ENCODE measurements at places on chromosomes 4 and X.

- DNase-seq: no peak
Measured at GRCh38 chrX:53160297-53160983, 64.6 kb downstream of the KDM5C start.

DNA sequence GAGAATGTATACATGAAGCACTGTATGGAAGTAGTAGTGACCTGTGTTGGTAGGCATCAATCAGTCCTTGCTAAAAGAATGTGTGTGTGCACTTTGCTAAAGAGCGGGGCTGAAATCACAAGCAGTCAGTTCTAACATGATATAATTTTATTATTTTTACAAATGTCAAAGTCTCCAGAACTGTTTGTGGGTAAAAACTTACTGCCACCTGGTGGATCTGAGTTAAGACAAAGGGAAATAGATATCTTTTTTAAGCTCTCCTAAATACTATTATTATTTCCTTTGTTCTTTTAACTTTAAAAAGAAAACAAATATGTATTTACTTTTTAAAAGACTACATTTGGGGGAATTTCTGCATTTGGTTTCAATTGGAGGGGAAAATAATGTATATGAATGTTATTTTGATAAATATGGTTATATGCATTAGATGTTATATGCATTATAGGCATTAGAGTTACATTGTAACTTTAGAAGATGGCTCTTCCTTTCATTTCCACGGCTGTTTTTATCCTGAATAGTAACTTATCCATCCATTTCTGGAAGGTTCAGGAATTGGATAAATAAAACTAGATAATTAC, 7.8 kb upstream of the CLOCK start:
- DNase-seq: no peak

DNA sequence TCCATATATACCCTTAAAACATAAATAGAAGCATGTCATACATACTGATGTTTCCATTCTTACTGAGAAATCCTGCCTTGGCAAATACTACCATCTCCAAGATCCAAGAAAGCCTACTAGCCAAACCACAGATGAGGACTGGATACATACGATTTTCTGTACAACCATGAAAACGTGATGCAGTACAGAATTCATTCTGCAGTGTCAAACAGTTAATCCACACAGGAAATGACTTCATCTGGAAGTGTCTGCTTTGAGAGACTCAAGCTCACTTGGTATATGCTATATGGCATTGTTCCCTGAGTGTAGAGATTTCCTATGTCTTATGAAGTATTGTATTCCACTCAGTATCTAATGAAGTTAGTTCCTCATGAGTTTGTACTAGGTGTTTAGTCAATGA, 94.3 kb downstream of the CT47B1 start:
- DNase-seq: no peak

- DNase-seq: no peak
Measured at GRCh38 chr4:1582227-1582626, 101.9 kb downstream of the FAM53A start.

DNA sequence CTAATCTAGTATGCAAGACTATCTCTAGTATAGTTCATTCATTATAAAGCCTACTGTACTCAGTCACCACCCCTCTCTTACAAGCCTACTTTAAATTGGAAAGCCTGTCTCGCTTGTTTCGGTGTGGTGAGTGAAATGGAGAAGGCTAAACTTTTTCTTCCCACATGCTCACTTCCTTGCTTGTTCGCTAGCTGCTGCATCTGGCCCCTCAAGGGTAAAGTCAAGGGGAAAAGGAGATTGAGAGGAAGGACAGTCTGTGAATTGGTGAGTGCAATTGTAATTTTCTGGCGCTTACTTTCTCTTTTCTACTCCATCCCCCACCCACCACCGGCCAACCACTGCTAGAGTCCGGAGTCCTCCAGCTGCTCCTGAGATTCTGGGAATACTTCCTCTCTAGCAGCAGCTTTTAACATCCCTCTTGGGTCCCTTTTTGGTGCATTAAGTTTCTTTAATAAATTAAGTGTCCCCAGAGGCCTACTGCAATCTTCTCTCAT, 12.1 kb upstream of the ARAP2 start:
- DNase-seq: no peak

GRCh38 chrX:26409636-26410035, 193.7 kb downstream of the MAGEB5 start:
- no peak for DNase-seq

DNA sequence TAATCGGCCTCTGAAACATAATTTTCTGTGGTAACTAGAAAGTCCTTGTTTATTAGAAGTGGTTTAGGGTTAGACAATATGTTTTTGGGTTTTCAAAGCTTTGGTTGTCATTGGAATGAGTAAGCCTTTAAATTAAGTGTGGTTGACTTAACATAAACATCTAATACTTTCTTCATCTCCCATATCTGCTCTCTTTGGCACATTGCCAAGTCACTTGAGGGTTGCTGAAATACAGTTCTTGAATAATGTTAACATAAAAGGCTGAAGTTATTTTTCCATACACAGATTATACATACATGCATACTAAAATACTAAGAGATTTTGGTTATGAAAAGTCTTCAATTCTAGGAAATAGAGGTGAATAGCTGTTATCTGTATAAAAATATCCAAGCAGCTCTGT, 241.7 kb upstream of the BMP3 start:
- DNase-seq: no peak

DNA sequence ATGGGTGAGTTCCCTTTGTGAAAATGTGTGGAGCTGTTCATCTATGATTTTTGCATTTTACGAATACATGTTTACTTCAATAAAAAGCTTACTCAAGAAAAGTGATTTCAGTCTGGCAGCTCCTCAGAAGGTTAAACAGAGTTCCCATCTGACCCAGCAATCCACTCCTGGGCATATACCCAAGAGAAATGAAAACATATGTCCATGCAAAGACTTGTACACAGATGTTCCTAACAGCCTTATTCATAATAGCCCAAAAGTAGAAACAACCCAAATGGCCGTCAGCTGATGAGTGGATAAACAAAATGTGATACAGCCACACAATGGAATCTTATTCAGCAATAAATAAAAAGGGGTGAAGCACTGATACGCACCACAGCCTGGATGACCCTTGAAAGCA, 20.8 kb downstream of the CLCN4 start:
- no peak for DNase-seq

GRCh38 chr4:55763996-55764395, 55.6 kb upstream of the EXOC1L start:
- no peak for DNase-seq

DNA sequence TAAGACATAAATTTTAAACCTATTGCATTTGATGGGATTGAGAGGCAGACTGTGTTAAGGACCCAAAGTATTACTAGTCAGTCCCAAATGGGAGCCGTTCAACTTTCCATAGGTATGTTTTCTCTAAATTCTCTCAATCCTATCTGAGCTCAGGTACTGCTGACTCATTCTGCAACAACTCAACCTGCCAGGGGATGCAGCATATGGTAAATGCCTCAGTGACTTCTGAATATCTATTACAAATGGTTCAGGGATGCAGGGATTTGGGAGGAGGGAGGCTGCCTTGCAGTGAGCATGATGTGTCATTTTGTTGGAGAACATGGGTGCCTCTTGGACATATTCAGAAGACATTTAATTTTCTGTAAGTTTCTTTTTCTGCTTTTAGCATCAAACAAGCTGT, 97.3 kb downstream of the HDAC8 start:
- DNase-seq: no peak

DNA sequence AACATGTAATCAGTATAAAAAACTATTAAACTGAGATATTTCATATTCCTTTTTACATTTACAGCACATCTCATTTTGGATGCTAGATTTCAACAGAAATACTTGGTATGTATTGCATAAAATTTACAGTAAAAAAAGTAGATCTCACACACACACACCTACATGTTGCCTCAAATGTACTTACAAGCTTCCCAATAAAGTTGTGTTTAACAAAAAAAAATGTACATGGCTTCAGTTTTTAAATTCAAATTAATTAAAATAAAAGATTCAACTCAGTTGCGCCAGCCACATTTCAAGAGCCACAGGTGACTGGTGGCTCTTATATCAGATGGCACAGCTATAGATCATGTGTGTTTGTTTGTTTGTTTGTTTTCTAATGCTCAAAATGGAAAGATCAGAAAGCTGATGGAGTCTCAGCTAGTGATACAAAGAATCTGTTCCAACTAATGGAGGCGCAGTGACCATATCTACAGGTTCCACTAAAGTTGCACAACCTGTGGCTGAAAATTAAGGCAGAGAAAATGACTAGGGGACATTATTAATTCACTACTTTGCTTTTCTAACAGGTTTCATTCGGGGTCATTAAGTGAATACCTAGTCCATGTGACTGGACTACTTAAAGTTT, 45.0 kb downstream of the RBM47 start:
- no peak for DNase-seq

- DNase-seq: no peak
Measured at GRCh38 chrX:134847133-134847532, 143.7 kb upstream of the SMIM10 start.

GRCh38 chr4:80265571-80266252, 752 bp upstream of the FGF5 start:
- peak; percentile 38 for DNase-seq

GRCh38 chr4:75598390-75598789, 31.9 kb downstream of the CDKL2 start:
- DNase-seq: no peak

DNA sequence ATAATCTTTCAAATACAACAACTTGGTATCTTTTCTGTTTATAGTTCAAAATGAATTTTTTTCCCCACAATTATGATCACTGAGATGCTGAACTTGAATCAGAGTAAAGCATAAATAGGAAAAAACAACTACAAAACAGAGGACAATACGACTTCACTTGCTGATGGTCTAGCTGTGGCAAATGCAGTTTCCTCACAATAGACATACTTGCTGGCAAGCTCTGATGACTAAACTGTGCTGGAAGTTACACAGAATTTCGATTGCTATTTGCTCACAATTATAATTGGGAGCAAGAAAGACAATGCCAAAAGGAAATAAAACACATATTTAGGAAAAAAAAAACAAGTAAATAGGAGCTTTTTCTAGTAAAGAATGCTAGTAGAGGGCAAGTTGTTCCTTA, 14.7 kb downstream of the VEGFC start:
- no peak for DNase-seq

- DNase-seq: no peak
Measured at GRCh38 chr4:77613267-77613666, 7.6 kb downstream of the CXCL13 start.

DNA sequence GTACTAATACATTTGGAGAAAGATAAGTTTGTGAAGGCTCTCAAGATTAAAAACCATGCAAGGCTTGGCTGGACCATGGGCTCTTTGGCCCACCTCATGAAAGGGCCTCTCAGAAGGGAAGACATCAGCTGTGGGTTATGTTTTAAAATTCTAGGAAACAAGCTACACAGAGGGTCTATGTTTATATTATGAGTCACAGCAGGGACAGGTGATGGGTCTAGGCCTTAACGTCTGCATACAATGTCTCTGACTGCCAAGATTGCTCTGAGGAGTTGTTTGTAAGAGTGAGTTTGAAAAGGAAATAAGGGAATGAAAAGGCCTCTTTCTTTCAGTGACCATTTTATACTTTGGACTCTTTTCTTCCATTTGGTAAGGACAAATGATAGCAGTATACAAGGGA, 77.0 kb upstream of the ARMCX2 start:
- no peak for DNase-seq

GRCh38 chr4:125169192-125169591, 145.6 kb upstream of the FAT4 start:
- DNase-seq: no peak

- peak; percentile 70 for DNase-seq
Measured at GRCh38 chrX:154019633-154020528, at the start of gene IRAK1. TSS of gene IRAK1 (minus strand) at chrX:154019902. CDS start at chrX:154019812, 90 bp downstream.

- no peak for DNase-seq
Measured at GRCh38 chrX:11792461-11793421, 34.7 kb downstream of the MSL3 start.

- DNase-seq: no peak
Measured at GRCh38 chr4:32697281-32697814, 1977.2 kb downstream of the PCDH7 start.

- DNase-seq: no peak
Measured at GRCh38 chr4:186416451-186417060, 138.8 kb downstream of the MTNR1A start.

GRCh38 chr4:183356173-183356830, 34.1 kb upstream of the CLDN24 start:
- DNase-seq: no peak

GRCh38 chr4:4415107-4415805, 28.4 kb downstream of the NSG1 start:
- DNase-seq: no peak

DNA sequence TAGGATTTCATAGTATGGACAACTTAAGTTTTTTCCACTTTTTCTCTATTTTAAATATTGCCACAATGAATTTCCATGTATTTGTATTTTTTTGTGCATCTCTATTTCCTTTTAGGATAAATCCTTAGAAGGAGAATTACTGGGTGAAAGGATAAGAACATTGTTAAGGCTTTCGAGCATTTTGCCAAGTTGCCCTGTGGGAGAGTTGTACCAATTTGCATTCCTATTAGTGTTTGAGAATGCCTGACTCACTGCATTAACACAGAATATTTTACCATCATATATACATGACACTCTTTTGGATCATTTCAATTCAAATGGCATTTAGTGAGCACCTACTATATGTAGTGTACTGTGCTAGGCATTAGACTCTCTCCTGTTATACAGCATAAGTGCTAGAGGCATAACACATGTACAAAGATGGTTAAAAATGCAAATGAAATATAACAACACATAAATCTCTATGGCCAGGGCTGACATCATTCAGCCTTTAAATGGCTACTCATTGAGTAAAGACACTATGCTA, 57.0 kb downstream of the PLAC1 start:
- no peak for DNase-seq

GRCh38 chr4:78599931-78600375, 48.4 kb downstream of the ANXA3 start:
- DNase-seq: no peak

GRCh38 chr4:71186257-71186565, 152.6 kb upstream of the SLC4A4 start:
- DNase-seq: no peak
